Right atrium auricular region (tissue), 2 donors: ENCODE measurements at places on chromosomes 6 and 20. TPM values are rescaled to one million over a fixed set of nuclear protein-coding genes. Genes with fewer than 3 reads are reported as not detected.
A peak's percentile ranks its signal among the peaks of the same experiment; 100 is the strongest.

- no peak for DNase-seq
These were observed 93.2 kb upstream of the IMPG1 start for GRCh38 chr6:76165471-76166221.

DNA sequence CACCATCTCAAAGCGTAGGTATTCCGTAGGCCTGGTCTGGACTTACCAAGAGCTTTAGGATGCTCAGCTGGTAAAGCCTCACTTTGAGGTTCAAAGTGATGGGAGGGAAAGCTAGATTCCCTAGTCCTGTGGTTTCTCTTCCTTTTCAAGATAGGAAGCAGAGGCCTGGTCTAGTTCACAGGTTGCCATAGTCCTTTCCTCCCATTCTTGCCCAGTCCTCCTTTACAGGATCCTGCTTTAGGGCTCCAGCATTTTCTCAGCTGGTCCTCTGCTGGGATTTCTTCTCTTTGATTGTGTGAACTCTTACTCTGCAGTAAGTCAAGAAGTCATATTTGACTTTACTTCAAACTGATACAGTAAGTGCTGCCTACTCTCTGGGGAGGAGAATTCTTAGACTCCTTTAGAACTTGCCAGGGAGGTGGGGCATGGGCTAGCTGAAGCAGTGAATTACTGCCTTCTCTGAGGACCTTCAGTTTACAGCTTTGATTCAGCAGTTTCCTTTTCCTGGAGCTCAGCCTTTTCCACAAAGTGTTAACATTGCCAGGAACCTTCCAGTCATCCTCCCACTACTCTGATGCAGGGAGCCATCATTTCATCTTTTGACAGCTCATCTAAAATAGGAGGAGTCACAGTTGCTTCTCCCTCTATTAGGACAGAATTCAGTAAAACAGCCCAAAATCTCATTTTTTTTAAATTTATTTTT, 42.8 kb upstream of the PLCG1 start:
- no peak for DNase-seq

GRCh38 chr6:43428112-43428570, 800 bp downstream of the ABCC10 start:
- no peak for DNase-seq

DNA sequence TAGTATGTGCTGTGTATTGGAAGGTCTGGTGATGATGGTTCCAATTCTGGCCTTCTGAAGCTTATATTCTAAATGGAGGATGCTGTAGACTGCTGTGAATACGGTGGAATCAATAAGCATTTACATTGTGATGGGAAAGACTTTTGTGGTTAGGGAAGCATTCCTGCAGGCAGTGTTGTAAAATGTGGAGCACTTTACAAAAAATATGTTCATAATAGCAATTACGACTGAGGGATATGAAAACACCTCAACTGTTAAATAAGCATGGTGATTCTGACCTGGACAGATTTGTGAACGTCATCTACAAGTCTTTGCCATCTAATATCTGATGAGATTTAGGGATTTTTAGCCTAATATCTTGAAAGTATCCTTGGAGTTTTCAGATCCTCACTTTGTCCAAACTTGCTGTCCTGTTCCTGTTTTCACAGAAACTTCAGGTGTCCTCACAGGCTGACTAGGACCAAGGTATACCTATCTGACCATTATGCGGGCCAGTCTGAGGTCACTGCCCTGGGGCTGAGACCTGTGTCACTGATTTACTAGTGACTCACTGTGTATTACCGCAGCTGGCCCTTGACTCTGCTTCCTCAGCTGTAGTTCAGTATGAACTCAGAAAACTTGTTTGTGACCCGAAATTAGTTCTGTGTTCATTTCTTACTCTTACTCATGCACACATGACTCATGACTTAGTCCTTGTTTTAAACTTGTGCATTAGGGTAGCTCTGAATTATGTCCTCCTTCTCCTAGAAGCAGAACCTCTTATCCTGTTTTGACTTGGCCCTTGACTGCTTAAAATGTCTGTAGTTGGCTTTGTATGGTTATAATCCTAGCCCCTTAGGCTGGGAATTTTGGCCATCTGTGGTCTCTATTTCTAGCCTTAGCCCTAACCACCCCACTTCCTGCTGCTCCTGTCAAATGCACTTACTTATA, 343.0 kb downstream of the CDKAL1 start:
- DNase-seq: no peak

- no peak for DNase-seq
These were observed 13.7 kb upstream of the SLC22A16 start for GRCh38 chr6:110490110-110490509.

DNA sequence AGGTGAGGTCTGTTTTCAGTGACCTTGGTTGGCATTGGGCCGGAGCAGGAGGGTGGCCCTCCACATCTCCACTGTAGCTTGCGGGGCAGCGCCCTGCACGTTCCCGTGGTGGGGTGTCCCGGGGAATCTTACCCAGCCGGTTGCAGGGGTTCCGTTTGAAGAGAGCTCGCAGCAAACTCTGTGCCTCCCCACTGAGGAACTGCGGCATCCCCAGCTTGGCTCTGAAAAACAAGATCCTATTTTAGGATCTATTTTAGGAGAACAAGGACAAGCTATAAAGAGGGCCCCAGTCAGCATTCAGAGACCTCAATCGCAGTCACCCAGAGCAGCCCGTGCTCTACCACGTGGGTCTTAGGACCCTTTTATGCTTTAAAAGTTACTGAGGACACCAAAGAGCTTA, 97.8 kb downstream of the RAMACL start:
- no peak for DNase-seq

GRCh38 chr20:35466856-35467255, 11.5 kb downstream of the CEP250 start:
- DNase-seq: no peak

DNA sequence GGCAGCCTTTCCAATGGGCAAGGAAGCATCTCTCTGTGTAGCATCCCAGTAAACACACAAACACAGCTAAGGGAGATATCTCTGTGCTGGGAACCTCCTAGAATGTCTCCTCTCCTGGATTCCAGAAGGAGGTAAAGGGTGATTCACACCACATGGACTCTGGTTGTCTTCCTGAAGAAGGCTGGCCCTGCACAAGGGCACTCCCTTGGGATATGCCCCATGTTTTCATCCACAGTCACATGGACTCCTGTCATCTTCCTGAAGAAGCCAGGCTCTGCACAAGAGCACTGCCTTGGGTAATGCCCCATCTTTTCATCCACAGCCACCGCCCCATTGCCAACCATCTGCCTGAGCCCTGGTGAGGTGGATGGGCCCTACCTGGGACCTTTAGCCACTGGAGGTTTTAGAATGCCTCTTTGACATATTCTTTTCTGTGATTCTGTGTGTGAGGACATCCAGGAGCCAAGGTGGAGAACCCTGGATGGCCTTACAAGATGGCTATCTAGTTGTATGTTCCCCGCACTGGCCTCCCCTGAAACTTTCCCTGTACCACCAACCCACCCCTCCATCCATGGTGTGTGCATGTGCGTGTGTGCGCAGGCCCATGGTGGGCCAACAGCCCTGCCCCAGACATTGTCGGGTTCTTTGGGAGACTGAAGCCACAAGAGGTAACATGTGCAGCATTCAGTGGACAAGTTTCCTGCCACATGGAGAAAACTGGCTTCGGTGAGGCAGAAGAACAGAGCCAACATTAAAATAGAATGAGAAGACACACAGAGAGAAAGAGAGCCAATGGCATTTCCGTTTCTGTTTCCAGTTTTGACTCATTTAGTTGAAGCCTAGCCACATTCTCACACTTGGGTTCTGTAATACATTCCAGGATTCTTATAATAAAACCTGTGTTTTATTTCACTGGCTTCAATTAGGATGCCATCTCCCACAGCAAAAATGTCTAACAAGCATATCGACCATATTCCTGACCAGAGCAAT, 110.2 kb upstream of the CST7 start:
- DNase-seq: no peak

- DNase-seq: no peak
These were observed 49.9 kb upstream of the RANBP9 start for GRCh38 chr6:13761361-13762036.

GRCh38 chr6:152110886-152111820, 303.7 kb downstream of the ESR1 start:
- no peak for DNase-seq

DNA sequence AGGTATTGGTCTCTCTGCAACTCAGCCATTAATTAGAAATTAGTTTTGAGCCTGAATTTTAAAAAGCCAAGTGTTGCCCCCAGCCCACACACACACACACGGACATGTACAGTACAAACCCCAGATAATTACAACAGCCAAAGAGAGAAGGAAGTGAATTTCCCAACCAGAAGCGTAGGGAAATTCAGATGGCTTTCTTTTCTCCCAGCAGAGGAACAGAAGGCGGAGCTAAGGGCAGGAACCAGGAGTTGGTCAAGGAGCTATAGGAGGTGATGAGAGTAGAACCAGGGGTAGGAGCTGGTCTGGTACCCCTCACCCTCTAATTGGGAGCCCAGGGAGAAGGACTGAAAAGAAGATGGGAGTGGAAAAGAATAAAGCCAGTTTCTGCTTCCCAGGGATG, 3.9 kb upstream of the ZBTB9 start:
- DNase-seq: no peak

- no peak for DNase-seq
These were observed 2.7 kb downstream of the VEGFA start for GRCh38 chr6:43772681-43773049.

DNA sequence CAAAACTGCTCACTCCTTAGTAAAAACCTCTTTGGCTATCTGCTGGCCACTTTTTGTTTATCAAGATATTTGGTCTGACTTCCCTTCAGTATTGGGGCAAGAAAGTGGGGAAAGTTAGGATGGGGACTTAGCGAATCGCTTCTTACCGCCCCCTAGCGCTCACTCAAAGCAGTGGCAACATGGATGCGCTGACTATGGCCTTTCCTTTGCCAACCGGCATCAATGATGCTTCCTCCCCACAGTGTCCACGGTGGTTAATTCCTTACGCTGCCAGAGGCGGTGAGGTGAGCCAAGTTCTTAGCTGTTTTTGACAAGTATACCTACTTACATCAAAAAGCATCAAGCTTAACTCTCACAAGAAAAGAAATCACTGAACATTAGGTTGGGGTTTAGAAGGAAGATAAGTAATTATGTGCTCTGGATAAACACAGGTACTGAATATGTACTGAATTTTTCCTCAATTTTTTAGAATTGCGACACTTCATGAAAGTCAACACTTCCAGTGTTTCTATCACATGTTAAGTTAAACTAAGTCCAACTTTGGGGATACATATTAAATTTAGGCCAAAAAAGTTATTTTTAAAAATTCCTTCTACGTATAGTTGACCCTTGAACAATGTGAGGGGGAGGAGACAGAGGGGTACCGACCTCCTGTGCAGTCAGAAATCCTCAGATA, 86.7 kb downstream of the GMDS start:
- no peak for DNase-seq

DNA sequence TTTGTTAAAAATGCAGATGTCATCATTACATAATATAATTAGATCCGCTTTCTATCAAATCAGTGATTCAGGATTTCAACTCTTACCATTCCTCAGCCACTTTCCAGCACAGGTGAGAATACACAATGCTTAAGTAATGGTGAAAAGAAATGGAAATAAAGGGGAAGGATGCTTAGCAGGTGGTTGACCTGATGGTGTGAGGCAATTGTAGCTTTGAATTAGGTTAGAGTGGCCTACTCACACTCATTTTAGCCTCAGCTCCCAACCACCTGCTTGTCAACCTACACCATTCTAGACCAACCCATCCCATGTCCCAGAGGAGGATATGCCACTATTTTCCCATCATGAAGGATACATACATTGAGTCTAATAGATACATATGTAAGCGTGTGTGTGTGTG, 138.1 kb downstream of the DNAH8 start:
- no peak for DNase-seq

DNA sequence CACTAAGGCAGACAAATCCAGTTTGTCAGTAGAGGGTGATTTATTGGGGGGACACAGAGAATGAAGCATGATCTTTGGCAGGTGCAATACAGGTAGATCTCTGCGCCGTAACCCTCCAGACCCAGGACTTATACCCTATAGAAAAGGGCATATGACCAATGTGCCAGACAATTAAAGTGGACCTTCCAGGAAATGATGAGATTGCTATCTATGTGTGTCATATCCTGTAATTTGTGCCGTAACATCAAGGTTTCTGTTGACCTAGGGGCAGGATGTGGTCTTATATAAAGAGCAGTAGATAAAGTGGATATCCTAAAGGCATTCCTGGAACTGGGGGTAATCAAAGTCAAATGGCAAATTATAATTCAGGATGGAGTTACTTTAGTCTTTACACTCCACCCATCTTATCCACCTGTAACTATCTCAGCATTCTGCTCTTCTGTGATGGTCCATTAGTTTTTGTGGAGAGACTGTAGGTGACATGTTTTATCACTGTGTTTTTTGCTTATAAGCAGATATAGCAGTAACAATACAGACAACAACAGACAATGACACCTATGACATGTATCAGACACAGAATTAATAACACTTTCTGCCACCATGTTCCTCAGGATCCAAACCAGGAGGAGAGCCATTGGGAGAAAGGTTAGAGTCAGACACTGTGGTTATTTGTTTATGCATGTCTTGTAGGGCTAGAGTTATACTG, 43.1 kb upstream of the ZNF337 start:
- no peak for DNase-seq

- DNase-seq: peak; percentile 76
These were observed 7.8 kb downstream of the STX11 start for GRCh38 chr6:144158133-144158532.

DNA sequence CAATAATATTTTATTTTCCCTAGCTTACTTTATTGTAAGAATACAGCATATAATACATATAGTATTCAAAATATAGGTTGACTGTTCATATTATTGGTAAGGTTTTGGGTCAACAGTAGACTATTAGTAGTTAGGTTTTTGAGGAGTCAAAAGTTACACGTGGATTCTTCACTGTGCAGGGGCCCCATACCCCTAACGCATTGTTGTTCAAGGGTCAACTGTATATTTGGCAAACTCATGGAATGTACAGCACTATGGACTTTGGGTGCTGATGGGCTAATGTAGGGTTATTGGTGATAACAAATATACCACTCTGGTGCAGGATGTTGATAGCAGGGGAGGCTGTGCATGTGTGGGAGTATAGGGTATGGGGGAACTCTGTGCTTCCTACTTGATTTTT, 397.2 kb downstream of the BCKDHB start:
- DNase-seq: no peak

GRCh38 chr20:48825566-48825920, 2.3 kb downstream of the PREX1 start:
- DNase-seq: no peak

DNA sequence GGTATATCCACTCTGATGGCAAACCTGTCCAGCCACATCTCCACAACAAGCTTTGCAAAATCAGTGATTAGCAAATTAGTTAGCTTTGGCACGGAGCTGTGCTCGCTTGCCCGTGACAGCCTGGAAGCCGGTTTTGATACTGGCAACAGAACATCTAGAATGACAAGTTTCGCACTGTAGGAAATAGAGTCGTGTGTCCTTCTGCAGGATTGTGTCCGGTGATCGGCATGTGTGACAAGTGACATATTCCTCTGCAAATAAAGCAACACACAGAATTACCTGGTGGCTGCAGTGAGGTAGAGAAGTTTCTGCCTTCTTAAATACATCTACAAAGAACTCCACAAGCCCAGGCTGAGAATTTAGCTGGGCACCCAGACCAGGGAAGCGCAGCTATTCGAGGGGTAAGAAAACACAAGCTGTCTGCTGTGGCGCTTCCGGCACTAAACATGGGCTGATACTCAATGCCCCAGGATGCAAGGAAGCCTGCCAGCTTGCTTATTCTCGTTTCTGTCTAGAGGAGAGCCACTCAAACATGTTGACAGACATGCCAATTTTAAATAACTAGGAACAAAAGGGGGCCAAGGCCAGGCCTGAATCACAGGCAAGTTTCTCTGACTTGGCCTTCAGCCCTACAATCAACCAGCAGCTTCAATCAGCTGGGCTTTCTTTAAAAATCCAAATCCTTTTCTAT, 22.2 kb downstream of the EIF2S2 start:
- no peak for DNase-seq

Gene FLOT1
- 167 TPM for total RNA-seq

Gene NPEPL1
- 14.1 TPM for total RNA-seq

Gene VWA7
- total RNA-seq: 4.1 TPM

Gene PDYN
- not detected for total RNA-seq

Gene JAG1
- total RNA-seq: 32.8 TPM
